ENCODE measurements at places on chromosomes 12 and 14.

DNA sequence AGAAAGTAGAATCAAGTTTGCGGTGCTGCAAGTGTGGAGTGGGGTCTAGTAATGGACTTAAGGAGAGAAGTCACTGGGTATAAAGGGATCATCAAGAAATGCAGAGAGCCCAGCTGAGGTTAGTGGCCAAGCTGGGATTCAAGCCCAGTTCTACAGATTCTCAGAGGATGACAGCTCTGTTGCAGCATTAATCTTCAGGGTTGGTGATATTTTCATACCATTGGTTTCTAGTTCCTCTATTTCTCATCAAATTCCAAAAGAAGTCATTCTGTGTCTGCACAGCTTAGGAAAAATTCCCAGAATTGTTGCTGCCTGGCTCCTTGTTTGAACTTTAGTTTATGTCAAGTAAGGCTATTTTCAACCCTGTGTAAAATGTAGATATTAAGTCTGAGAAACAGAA lies 169.5 kb upstream of the NTF3 start:
- DNase-seq: no peak

GRCh38 chr12:94374124-94374523 lies 85.5 kb downstream of the CEP83 start:
- no peak for DNase-seq

GRCh38 chr14:44418856-44419255 lies 88.2 kb downstream of the FSCB start:
- DNase-seq: no peak

DNA sequence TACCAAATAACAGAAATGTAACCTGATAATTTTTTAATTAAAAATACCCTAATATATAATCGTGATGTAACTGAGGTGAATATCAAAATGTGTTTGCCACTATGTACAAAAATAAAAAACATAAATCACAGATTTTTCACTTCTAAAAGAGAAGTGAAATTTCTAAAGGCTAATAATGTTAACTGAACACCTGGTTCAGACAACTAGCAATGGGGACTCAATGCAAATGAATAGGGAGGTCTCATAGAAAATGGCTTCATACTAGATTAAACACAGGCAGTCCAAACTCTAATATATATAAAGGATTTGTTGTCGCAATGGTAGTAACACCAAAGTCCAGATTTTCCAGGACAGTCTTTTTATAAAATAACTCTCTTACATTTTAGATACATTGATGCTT lies 365.4 kb upstream of the ATP2B1 start:
- no peak for DNase-seq

DNA sequence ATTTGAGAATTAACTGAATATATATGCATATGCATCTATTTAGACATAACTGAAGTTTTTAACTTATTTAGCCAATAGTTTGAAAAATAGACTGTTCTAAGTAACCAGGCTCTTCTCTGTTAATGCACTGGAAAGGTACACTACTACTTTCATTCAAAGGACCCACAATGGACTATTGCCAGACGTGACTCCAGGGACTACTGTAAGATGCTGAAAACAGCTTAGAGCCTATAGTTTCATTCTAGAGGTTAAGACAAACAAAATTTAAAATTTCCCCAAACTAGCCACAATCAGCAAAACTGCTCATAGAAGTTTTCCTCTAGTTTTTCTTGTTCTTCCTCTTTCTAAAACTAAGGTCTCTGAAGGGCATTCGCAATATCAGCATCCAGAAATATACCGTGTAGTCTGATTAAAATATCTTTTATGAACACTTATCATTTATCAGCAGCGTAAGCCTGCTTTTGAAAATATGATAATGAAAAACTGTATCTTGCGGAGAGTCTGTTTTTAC lies 10.4 kb downstream of the APPL2 start:
- DNase-seq: no peak

DNA sequence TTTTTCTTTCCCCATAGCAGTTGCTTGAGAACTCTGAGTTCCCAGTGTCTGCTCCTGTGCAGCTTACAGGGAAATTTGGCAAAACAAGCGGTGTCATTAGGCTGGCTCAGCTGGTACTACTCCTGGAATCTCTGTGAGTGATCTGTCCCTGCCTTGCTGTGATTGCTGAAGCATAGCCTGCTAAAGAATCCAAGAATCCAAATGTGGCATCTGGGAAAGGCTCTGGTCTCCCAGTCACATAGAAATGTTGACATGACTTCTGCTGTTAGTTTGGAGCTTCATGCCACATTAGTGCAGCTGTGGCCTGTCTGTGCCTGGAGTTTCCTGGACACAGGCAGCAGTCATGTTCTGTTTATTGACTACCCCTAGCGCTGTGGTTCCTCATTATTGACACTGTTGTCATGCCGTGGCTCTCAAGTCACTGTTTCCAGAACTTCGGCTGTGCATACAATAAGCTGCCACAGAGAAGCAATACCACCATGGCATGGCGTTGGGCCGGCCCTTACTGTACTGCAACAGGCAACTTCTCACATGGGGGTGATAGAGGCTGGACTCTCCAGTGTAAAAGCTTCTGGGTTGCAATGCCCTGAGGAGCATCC lies 166.8 kb downstream of the MYRFL start:
- no peak for DNase-seq

DNA sequence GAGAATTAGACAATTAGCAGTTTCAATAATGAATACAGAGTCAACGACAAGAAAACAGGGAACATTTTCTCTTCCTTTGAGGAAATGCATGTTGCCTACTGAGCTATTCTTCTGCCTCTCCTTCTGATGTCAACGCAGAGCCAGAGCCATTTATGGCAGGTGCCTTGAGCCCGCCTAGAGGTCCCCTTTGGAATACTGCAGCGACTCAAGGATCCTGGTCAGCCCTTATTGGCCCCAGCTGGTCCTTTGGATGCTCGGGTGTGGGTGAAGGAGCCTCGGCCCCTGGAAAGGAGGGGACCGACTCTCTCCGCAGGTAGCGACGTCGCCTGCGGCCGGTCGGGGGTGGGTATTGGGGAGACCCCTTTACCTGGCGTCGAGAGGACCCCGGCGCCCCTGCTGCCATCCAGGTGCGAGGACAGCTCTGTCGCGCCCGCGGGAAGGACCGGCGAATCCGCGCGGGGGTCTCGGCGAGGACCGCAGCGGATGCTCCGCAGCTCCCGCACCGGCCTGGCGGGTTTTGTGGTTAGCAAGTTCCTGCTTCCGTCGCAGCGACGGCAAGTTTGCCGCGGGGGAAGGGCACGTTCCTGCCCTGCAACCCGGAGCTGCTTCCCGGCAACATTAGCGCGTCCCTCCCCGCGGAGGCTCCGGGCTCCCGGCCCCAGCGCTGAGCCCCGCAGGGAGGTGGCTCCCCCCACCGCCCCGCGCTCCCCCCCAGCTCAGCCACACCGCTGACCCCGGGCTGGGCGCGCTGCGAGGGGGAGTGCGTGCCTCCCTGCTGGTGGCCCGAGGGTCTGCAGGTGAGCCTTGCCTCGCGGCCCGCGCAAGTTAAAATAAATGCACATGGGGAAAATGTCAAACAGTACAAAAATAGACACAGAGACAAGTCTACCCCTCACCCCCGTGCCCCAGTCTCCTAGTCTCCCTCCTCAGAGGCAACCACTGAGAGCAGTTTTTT lies at the start of gene MANSC1:
Gene MANSC1 (minus strand): TSS at position 532 of the 955 bp plus-strand sequence. CDS start 6,928 bp downstream, outside the sequence.
- DNase-seq: peak; percentile 75

- no peak for DNase-seq
Measured at GRCh38 chr14:24369463-24369862, 1.5 kb downstream of the NFATC4 start.

DNA sequence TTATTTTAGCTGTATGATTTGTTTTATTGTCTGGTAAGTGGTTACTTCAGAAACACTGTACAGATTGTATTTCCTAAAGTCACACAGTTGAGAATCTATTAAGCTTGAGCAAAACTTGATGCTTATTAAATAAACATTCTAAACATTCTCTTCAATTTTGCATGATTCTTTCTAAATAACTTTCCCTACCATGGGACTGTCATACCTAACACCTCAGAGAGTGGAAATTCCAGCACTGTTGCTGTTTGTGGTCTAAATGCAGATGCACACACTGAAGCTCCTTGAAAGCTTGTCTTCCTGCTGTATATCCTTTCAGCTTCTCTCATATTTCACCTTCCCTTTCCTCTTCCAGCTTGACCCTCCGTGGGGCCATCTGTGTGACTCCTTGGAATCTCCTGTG lies 392.0 kb downstream of the LRIG3 start:
- DNase-seq: no peak

DNA sequence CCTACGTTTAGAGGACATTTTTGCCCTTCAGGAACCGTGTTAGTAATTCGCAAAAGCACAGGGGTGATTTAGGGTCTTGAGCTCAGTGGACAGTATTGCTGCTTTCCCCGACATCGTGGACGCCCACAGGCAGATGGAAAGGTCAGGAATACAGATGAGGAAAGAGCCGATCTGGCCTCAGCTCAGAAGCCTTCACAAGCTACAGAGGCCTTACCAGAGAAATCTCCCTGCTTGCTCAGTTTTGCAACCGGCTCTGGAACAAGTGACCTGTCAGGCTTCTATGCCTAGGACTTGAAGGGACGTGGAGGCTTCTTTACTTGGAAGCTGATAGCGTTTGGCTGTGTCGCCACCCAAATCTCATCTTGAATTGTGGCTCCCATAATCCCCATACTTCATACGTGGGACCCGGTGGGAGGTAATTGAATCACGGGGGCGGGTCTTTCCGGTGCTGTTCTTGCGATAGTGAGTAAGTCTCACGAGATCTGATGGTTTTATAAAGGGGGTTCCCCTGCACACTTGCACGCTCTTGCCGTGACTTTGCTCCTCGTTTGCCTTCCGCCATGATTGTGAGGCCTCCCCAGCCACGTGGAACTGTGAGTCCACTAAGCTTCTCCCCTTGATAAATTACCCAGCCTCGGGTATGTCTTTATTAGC lies 332.5 kb downstream of the MED13L start:
- no peak for DNase-seq

- no peak for DNase-seq
Measured at GRCh38 chr12:105986779-105987684, 151.7 kb downstream of the NUAK1 start.

GRCh38 chr12:92146497-92147224 lies 1.0 kb upstream of the BTG1 start:
- DNase-seq: no peak
